ENCODE measurements at places on chromosomes 5 and 9.

GRCh38 chr5:79263290-79263689, 27.4 kb downstream of the JMY start:
- no peak for DNase-seq

- no peak for DNase-seq
Measured at GRCh38 chr5:63049935-63050334, 471.3 kb downstream of the LRRC70 start.

GRCh38 chr9:108889649-108890067, 27.6 kb downstream of the ACTL7A start:
- DNase-seq = no peak

GRCh38 chr5:112869948-112870347, 8.9 kb downstream of the SRP19 start:
- DNase-seq = no peak

GRCh38 chr5:17229313-17229712, 11.9 kb downstream of the BASP1 start:
- DNase-seq = no peak

GRCh38 chr9:68643901-68644809, 60.9 kb upstream of the PIP5K1B start:
- DNase-seq = no peak

DNA sequence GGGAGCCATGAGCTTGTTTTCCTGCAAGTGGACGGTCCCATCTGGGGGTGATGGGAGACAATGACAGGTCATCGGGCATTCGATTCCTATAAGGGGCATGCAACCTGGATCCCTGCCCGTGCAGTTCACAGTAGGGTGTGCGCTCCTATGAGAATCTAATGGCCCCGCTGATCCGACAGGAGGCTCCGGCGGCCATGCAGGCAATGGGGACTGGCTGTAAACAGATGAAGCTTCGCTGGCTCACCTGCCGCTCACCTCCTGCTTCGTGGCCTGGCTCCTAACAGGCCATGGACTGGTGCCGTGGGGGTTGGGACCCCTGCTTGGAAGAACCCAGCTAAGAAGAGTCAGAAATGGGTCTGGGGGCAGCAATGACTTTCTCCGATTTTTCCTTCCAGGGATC, 21.0 kb downstream of the PAEP start:
- no peak for DNase-seq

DNA sequence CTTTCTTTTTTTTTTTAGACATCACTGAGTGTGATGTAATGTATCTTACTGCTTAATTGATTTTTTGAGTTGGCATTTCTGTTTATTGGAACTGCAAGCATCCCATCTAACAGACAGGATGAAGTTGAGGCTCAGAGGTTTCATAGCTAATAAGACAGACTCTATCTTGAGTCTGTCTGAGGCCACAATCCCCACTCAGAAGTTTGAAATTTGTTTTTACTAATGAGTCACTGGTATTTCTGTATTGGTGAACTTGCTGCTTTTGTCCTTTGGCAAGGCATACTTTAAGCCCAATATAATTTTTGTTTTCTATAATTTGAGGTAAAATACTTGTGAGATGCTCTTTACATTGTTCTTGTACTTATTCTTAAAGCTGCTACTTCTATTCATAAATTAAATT, 491.2 kb downstream of the PSAT1 start:
- no peak for DNase-seq

- no peak for DNase-seq
Measured at GRCh38 chr9:107286057-107286456, 3.0 kb downstream of the RAD23B start.

- DNase-seq = no peak
Measured at GRCh38 chr5:170025853-170026252, 45.6 kb upstream of the INSYN2B start.

- DNase-seq = no peak
Measured at GRCh38 chr5:116063950-116064349, 20.9 kb upstream of the COMMD10 start.

- no peak for DNase-seq
Measured at GRCh38 chr9:33287087-33287490, 3.2 kb upstream of the NFX1 start.

All from stimulated activated CD8-positive, alpha-beta memory T cell treated with anti-CD3 and anti-CD28 coated beads, Interleukin-15, amount 100 ng/mL, for 48 hours (primary cell).